Fibroblast of pulmonary artery (primary cell): ENCODE measurements at places on chromosomes 7 and 10.

GRCh38 chr7:105985672-105986215 lies 22.7 kb downstream of the CDHR3 start:
- no peak for DNase-seq

- no peak for DNase-seq
These were observed 25.3 kb downstream of the FKBP6 start for GRCh38 chr7:73353243-73353642.

GRCh38 chr7:82164813-82165212 lies 278.8 kb downstream of the CACNA2D1 start:
- DNase-seq: peak; percentile 84

DNA sequence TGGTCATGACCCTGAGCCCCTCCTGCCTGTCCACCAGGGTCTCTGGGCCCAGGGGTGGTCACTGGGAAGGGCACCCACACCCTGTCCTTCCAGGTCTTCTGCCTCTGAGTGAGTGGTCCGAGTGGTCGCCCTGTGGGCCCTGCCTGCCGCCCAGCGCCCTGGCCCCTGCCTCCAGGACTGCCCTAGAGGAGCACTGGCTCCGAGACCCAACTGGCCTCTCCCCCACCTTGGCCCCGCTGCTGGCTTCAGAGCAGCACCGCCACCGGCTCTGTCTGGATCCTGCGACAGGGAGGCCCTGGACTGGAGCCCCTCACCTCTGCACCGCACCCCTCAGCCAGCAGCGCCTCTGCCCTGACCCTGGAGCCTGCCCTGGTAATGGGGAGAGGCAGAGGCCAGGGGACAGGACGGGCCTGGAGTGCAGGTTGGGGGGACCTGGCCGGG lies 13.9 kb upstream of the ZNF862 start:
- no peak for DNase-seq

DNA sequence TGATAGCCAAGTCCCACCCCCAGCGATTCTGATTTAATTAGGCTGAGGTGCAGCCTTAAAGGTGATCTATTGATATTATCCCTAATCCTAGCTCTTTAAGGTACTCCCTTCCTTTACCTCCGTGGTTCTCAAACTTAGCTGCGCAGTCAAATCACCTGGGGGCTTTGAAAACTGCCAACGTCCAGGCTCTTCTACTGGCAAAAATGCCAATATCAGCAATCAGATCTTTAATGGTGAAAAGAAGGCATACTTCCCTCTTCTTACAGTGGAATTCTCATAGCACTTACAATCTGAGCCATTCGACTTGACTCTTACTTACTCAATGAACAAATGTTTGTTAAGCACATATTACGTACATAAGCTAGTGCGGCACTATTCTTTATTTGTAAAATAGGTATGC lies 704 bp upstream of the SLC35B4 start:
- no peak for DNase-seq

DNA sequence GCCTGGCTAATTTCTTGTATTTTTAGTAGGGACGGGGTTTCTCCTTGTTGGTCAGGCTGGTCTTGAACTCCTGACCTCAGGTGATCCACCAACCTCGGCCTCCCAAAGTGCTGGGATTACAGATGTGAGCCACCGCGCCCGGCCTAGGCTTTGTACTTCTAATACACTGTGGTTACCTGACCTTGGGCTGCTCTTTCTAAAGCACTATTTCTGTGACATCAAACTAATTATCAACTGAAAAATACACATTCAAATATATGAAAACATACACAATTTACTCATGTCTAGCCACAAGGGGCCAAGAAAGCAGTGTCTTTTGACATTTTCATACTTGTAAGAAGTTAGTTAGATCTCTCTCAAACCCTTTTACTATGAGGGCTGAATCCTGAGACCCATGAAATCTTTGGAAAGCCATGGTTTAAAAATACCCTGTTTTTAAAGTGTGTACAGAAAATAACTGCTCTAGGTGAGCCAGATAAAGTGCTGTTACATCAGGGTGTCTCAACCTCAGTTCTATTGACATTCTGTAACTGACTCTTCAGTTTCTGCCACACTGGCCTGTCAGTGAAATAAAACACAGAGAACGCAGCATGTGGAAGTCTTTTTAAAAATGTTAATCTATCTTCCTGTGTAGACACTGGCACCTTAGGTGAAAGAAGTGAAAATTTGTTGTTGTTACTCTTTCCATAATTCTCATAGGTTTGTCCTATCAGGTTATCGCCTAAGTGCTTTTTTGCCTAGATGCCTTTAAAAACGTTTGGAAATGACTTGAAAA lies 58.8 kb downstream of the CREM start:
- DNase-seq: no peak

- DNase-seq: no peak
These were observed 110.6 kb upstream of the GLI3 start for GRCh38 chr7:42347616-42348015.

DNA sequence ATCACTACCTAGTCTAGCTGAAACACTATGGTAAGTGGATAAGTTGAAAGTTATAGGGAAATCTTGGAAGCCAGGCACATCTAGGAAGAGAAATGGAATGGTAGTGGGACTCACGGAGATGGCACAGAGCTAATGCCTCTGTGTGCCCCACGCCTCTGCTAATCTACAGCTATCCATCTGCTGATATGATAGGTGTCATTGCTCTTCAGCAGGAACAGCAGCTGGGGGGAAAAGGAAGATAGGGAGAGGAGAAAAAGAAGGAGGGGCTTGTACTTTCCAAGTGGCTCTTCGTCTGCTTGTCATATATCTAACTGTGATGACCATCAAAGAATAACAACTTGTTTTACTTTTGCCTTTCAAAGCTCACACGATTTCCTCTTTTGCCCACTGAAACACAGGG lies 1199.1 kb upstream of the SORCS1 start:
- DNase-seq: no peak

GRCh38 chr7:148856891-148857290 lies 27.2 kb downstream of the EZH2 start:
- DNase-seq: peak; percentile 16
